ENCODE measurements at places on chromosomes 2 and 18.

- DNase-seq = no peak
Observed at GRCh38 chr2:113823716-113824595, 65.9 kb upstream of the ACTR3 start.

- no peak for DNase-seq
Observed at GRCh38 chr2:974054-974453, 23.4 kb downstream of the SNTG2 start.

GRCh38 chr2:122745603-122746002 is 990.2 kb downstream of the TSN start:
- DNase-seq = no peak

GRCh38 chr18:34976899-34977837 is 64.0 kb upstream of the MAPRE2 start:
- DNase-seq = no peak

DNA sequence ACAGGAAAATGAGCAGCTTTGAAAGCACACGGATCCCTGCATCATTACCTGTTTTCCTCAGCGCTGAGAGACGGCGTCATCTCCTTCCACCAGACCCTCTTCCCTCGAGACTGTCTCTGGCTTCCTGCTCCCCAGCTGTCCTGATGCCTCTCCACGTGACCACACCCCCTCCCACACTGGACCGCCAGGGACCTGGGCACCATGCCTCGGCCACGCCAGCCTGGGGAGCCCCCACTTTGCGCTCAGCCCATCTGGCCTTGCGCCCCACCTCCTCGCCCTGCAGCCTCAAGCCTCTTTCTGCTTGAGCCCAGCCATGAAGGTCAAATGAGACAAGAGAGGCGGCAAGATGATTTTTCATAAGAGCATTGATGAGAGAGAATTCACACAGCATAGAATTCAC is 66.0 kb upstream of the ACKR3 start:
- DNase-seq = no peak

GRCh38 chr2:176534798-176535466 is 265.7 kb downstream of the MTX2 start:
- DNase-seq = no peak

Measured in GDM1 (cell line).